ENCODE measurements at places on chromosomes 11 and 22.

- DNase-seq = peak; percentile 51
Measured at GRCh38 chr22:29503811-29504372, 23.9 kb downstream of the NEFH start.

DNA sequence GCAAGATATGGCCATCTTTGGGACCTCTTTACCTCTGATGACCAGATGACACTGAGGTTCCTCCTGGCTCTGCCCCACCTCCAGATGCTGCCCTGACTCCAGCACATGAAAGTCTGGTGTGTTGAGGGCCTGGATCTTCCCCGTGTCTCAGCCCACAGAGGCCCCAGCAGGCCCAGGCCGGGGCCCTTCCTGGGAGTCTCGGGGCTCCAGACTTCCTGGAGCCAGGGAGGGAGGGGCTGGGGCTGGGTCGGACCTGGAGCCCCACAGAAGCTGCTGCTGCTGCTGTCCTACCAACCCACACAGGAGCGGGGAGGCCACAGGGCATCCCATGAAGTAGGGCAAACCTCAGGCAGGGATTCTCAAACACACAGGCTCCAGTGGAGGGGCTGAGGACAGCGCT is 32.2 kb upstream of the WNT11 start:
- DNase-seq = no peak

DNA sequence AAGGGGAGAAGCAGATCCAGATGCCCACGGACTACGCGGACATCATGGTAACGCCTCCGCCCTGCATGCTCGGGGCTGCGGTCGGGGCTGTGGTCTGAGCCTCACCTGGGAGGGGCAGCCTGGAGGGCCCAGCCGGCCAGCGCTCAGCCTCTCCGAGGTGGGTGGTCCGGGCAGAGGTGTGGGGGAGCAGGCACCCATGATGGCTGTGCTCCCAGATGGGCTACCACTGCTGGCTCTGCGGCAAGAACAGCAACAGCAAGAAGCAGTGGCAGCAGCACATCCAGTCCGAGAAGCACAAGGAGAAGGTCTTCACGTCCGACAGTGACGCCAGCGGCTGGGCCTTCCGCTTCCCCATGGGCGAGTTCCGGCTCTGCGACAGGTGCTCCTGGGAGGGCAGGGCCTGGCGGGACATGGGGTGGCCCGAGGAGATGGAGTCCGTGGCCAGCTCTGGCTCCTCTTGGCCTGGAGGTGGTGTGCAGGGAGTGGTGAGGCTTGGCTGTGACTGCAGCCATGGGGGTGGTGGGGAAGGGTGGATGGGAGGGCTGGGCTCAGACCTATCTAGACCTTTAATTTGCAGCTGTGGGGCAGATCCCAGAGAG is 25.2 kb upstream of the TEF start:
- DNase-seq = no peak

GRCh38 chr11:1283091-1283511 is 26.3 kb downstream of the TOLLIP start:
- DNase-seq = no peak

- no peak for DNase-seq
Measured at GRCh38 chr11:68214173-68215086, 1.3 kb upstream of the KMT5B start.

DNA sequence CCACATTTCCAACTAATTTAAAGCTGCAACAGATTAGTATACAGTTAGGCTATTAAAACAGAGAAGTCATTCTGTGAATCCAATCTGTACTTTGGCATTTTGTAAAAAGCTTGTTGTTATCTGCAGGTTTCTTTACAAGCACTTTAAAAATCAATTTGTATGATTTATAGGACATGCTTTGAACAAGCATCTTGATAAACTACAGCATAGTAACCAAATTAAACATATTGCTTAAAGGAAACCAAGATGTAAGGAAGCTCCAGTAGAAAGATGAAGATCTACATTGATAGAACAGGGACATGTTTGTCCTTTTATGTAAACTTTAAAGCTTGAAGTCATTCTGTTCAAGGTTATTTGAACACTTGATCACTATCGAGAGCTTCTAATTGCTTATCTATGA is 498.3 kb upstream of the CCDC90B start:
- no peak for DNase-seq

DNA sequence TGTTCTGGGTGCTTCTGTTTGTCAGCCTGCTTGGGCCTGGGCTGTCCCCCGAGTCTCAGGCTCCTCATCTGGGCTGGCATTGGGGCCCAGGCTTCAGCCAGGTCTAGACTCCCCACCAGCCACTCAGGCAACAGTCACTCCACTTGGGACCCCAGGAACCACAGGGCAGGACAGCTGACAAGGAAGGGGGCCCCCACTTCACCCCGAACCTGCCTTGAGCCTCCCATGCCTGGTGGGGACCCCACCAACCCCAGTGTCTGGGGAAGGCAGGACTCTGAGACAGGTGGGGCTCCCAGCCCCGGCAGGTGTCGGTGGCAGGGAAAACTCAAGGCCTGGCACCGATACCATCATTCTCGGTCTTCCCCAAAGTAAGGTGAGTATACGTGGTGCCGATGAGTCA is 11.7 kb upstream of the LTO1 start:
- DNase-seq = no peak

- DNase-seq = no peak
Measured at GRCh38 chr11:40029391-40029790, 1430.1 kb downstream of the LRRC4C start.

- no peak for DNase-seq
Measured at GRCh38 chr11:70818351-70818750, 420.0 kb downstream of the CTTN start.

DNA sequence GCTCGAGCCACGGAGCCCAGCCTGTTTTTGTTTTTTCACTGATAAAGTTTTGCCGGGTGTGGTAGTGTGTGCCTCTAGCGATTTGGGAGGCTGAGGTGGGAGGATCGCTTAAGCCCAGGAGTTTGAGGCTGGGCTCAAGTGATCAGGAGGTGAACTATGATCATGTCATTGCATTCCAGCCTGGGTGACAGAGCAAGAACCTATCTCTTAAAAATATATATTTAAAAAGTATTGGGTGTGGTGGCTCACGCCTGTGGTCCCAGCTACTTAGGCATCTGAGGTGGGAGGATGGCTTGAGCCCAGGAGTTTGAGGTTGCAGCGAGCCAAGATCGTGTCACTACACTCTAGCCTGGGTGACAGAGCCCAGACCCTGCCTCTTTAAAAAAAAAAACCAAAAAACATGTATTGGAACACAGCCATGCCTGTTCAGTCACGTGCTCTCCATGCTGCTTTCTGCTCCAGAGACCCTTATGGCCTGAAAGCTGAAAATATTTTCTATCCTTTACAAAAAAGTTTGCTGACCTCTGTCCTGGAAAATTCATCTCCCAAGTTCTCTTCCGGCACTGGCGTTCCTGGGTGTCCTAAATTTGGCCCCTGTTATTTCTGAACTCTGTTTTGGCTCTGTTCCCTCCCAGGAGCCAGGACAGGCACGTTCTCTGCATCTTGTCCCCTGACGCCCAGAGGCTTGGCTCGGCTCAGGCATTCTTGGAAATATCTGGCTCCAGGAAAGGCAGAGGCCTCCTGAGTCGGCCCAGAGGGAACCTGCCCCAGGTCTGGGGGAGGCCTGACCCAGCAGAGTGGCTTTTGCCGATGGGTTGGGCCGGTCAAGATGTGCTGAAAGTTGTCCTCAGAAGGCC is 61.3 kb upstream of the PPP6R3 start:
- no peak for DNase-seq

GRCh38 chr11:1948389-1948788 is 1.3 kb downstream of the MRPL23 start:
- DNase-seq = no peak

- DNase-seq = no peak
Measured at GRCh38 chr11:9571071-9571762, 2.3 kb upstream of the WEE1 start.

DNA sequence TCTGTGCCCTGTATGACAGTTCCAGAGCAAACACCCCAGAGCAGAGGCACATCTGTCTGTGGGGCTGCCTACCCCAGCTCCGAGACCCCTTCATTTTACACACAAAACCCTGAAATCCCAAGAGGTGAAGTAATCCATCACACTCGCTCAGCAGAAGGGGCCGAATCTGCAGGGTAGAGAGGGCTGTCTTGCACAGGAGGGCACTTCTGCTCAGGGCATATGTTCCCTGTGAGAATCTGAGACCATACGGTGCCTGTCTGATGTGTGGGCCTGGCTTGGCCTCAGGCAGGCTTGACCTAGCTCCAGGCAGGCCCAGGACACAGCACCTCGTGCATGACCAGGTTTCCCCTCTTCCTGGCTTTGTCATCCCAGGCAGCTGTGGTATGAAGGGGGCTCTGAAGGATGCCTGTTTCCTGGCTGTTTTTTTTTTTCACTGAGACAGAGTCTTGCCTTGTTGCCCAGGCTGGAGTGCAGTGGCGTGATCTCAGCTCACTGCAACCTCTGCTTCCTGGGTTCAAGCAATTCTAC is 37.2 kb downstream of the GRIK4 start:
- DNase-seq = no peak

- peak; percentile 17 for DNase-seq
Measured at GRCh38 chr11:57434640-57435546, 8.0 kb upstream of the SLC43A3 start.
